Progenitor cell of endocrine pancreas (in vitro differentiated cells): ENCODE measurements at places on chromosomes 6 and 20.

DNA sequence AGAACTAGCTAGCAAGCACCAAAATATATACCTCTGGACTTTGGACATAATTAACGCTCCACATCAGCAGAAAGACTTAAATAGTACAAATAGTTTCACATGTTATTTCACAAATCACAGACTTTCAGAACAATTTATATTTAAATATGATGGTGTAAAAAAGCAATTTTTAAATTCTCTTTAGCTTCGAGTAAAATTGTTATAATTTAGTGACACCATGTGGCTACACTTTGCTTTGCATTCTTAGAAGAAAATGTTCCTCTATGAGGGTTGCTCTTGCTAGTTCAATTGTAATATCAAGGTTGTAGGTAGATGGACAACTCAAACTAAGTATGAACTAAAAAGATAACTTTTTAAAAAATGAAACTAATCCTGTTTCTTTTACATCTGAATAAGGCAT is 69.0 kb downstream of the BTBD9 start:
- DNase-seq, result no peak

GRCh38 chr20:35065181-35065580 is 27.4 kb downstream of the TRPC4AP start:
- DNase-seq, result no peak

GRCh38 chr6:66096679-66097078 is 389.7 kb upstream of the EYS start:
- DNase-seq, result no peak

- DNase-seq, result no peak
Observed at GRCh38 chr6:18179770-18180356, 24.6 kb downstream of the KDM1B start.

GRCh38 chr20:10604865-10605440 is 68.8 kb downstream of the JAG1 start:
- DNase-seq, result no peak

- no peak for DNase-seq
Observed at GRCh38 chr6:33633462-33634158, 12.5 kb downstream of the ITPR3 start.

DNA sequence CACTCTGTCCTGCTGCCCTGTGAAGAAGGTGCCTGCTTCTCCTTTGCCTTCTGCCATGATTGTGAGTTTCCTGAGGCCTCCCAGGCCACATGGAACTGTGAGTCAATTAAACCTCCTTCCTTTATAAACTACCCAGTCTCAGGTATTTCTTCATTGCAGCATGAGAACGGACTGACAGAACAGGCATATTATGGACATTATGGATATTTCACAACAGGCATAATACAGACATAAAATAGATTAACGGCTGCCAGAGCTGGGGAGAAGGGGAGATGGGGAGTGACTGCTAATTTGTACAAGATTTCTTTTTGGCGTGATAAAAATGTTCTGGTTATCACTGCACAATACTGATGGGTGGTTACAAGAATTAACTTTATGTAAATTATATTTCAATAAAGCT is 29.4 kb downstream of the TRPC4AP start:
- DNase-seq, result no peak

DNA sequence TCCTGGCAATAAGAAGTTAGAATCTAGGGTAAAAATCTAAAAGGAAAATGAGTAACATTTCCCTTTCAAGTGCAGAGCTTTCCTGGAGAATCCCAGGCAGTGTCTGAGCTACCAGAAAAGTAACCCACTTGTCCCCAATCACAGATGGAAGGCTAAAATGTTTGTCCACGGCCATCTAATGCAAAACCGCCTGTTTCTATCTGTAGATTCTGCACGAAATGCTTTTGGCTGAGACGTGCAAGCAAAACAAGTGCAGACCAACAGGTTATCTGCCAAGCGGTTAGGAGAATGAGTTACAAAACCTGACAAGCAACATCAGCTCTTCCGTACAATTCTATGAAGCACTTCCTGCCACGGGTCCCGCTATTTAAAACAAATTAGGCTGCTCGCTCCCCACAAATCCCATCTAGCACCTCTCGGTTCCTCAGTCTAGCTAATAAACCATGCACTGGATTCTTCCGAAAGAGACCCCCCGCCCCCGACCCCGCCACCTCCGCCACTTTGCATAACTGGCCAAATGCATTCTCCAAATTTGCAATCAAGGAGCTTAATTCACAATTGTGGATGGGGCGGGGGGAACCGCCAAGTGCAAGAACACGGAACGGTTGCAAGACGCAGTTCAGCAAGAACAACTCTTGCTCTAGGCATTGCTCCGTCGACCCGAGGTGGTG is 1.4 kb downstream of the ELOVL5 start:
- no peak for DNase-seq

DNA sequence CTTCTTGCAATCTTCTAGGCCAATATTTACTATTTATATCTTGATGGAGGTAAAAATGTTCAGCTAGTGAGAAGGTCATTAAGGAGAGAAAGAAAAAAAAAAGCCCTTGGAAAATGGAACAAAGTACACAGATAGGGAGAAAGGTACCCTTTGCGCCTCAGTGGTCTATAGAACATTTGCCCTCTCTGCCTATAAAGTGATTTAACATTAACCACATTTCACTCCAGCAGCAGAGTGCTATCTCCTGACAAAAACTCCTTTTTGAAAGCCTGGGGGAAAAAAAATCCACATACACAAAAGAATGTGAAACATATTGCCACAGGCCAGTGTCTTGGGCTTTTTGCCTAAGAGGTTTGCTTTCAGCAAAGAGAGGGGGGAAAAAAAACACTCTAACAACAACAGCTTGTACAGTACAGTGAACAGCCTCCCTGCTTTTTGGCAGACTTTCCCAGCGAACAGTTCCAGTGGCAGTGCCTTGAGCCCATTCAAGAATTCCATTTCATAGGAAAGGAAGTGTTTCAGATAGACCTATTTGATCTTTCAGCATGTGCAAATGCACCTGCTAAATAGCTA is 695 bp downstream of the ARHGAP18 start:
- no peak for DNase-seq

DNA sequence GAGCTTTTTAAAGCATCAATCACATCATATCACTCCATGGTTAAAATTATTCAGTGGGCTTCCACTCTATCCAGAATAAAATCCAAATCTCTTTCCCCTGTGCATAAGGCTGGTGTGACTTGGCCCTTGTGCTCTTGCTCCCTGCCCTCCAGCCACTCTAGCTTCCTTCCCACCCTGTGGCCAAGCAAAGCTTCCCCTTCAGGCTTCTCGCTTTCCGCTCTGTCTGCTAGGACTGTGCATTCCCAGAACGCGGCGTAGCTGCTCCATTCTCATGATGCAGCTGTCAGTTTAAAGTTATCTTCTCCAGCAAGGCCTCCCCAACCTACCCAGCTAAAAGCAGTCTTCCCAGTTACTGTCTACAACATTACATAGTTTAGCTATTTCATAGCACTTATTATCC is 19.4 kb upstream of the KCNK16 start:
- no peak for DNase-seq

- no peak for DNase-seq
Observed at GRCh38 chr6:117072134-117072533, 193.2 kb upstream of the VGLL2 start.

DNA sequence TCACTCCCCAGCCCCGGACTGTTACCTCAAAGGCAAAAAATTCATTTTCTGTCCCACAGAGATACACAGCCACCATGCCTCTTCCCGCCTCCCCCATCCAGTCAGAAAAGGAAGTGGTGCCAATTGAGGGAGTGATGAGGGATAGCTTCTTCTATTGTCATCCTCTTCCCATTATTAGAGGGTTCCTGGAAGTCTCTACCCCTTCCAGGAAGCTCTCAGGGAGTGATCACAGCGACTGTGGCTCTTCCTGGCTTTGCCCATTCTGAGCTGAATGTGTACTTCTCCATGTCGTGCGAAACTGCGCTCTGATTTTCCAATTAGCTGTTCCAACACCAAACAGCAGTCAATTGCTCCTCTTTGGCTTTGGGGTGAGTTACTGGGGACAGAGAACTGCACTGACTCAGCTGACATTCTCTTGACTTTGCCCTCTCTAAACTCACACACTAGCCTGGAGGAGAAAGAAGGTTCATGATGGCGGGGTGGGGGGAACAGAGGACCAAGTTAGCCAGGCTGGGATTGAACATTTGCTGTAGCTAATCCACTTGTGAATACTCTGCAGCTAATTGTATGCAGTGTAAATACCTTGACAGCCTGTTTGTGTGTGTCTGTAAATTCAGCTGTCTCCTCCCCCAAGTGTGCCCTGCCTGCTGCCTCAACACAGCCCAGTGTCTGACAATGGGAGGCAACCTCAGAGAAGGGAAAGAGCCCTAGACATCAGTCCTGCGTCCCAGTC is 2.4 kb upstream of the MDGA1 start:
- no peak for DNase-seq

GRCh38 chr20:34579979-34580940 is 21.7 kb downstream of the MAP1LC3A start:
- no peak for DNase-seq

GRCh38 chr20:11791835-11792567 is 125.7 kb upstream of the BTBD3 start:
- DNase-seq, result no peak

DNA sequence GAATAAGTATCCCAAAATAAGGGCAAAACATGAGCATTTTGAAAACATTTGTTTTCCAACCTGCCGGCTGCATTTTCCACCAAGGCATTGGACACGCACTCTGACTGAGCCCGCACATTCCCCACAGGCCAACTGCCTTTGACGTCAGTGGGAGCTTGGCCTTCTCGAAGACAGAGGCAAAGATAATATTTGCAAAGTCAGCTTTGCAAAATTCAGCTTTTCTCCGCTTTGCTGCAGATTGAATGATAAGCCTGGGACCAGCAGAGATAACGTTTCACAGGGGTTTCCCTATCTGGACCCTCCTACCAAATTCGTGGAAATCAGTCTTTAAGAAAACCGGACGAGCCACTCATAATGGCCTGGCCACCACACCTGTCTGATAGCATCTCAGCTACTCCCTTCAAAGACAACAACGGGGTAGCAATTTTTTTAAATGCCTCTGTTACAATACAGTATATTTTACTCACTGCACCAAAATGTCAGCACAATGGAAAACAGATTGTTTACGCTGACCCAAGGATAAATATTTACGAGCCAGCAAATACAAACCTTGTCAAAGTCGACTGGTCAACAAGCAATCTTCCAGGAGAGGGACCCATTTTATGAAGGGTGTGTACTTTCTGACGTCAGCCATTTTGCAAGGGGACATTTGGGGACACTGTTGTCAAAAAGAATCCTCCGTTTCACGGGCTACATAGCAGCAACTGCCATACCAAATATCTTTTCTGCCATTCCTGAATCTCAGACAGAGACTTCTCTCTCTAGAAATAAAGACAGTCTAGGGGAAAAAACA is 100.5 kb downstream of the TFAP2A start:
- DNase-seq, result no peak

DNA sequence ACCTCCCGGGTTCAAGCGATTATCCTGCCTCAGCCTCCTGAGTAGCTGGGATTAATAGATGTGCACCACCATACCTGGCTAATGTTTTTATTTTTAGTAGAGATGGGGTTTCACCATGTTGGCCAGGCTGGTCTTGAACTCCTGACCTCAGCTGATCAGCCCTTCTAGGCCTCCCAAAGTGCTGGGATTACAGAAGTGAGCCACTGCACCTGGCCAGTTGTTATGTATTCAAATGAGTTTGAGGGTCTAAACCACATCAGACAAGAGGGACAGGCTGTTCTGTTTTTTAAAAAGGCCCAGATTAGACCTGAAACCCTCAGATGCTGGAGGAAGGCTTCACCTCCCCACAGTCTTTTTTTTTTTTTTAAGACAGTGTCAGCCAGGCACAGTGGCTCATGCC is 4.1 kb upstream of the SPAG4 start:
- DNase-seq, result no peak

GRCh38 chr6:7546896-7547295 is 5.4 kb downstream of the DSP start:
- DNase-seq, result no peak

DNA sequence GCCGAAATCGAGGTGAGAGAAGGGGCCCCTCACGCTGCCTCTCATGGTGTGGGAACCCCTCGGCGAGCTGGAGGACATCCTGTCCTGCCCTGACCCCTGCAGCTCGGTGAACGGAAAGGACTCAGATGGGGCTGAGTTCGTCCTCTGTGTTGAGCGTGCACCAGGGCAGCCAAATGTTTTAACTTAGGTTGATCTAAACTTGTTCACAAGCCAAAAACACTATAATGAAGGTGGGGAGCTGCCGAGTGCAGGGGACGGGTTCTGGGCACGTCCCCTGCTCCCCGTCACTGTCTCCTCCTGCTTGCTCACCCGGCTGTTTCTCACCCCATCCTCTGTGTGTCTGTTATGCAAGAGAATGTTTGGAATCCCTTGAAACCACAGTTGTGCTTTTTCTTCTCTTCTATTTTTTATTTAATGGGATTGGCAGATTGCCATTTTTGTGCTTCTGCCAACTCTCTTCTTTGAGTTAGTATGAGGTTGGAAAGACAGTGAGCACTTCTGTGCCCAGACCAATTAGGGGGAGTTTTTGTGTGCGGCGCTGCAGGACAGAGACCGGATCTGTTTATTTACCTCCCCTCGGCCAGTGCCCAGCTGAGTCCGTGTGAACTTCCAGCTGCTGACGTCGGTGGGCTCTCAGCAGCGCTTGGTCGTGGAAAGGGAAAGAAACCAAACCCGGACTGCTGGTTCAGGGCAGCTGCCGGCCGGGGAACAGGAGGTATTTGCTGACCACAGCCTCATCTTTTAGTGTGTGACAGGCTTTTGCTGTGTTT is 158.1 kb downstream of the DTNBP1 start:
- DNase-seq, result no peak

DNA sequence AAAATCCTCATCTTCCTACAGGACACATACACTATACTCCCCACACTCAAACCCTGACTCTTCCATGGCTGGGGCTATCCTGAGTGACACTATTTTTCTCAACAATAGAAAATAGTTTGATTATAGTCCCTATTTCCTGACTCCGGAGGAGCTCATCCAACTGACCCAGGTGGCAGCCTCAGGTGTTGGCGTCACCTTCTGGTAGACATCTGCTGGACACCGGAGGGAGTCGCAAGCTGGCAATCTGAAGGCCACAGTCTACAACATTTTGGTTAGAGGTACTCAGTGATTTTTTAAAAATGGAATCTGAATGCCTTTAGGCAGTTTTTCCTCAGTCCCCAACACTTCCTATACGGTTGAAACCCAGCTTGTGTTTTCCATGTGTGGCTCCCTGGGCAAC is 32.2 kb upstream of the OCSTAMP start:
- DNase-seq, result no peak

- DNase-seq, result no peak
Observed at GRCh38 chr6:12359036-12359435, 68.9 kb downstream of the EDN1 start.

- no peak for DNase-seq
Observed at GRCh38 chr6:144655376-144655775, 370.2 kb downstream of the UTRN start.

DNA sequence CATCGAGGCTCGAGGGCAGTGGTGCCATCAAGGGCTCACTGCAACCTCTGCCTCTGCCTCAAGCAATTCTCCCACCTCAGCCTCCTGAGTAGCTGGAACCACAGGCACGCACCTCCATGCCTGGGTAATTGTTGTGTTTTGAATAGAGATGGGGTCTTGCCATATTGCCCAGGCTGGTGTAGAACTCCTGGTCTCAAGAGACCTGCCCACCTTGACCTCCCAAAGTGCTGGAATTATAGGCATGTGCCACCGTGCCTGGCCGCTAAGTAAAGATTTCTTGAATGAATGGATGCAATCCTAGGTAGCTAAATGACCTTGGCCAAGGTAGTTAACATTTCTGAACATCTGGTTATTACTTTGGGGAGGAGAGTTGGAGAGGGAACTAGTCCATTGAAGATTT is 7.4 kb downstream of the SCAF8 start:
- no peak for DNase-seq

GRCh38 chr6:5205035-5205507 is 55.7 kb downstream of the LYRM4 start:
- DNase-seq, result no peak
